ENCODE measurements at places on chromosomes 13 and 19.

GRCh38 chr13:95523598-95523997 lies 28.9 kb upstream of the CLDN10 start:
- no peak for DNase-seq

GRCh38 chr13:76965759-76966421 lies 17.6 kb downstream of the ACOD1 start:
- DNase-seq = no peak

DNA sequence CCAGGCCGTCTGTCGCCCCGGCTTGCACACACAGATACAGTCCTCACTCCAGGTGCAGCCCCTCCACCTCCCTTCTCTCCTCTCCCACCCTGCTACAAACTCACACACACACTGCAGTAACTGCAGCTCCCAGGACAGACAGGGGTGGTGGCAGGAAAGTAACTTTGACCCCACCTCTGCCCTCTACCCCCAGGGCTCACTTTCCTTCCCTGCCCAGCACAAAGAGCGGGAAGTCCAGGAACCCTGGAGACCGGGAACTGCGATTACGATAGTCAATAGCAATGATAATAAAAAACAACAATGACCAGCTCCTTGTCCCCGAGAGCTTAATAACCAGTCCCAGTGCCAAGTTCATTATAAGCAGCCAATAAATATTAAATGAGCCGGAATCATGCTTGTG lies at the start of gene CEACAM20:
Gene CEACAM20 (minus strand): TSS at position 140 of the 400 bp plus-strand sequence. CDS start 166 bp downstream, outside the sequence.
- DNase-seq = no peak

DNA sequence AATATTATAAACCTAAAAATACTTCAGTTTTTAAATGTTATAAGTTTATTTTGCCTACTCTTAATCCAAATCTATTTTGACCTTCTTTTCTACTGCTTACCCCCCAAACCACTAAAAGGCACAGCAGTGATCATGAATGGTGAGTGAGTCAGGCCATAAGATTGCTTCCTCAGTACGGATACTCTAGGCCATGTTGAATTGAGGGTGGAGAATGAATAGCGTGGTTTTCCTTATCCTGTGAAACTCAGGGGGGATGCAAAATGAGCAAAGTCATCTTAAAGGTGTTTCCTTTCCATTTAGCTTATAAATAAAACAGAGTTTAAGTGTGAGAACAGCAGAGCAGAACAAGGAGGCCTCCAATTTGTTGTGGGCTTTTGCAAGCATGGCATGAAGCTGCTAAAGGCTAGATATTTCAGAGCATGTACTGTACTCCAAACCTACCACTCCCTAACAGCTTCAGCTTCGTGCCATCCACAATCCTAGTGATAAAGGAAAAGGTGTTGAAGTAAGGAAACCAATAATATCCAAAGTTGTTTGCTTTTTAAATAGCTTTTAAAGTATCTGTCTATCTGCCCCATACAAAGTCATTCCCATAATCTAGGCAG lies 25.0 kb downstream of the SERPINE3 start:
- DNase-seq = no peak

DNA sequence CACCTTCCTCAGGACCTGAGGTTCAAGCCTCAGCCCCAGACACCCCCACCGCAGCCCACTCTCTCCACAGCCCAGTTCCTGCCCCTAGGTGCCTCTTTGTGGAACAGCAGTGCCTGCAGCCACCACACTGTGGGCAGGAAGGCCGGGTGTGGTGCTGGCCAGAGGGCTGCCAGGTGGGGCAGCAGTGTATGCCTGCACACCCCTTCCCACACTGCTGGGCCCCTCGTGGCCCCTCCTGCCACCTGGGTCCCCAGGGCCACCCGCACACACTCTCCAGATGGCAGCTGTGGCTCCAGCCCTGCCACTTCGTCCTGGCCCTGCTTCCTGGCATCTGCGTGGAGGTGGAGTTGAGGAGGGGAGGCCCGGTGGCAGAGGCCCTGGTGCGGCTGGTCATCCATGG lies 35.1 kb downstream of the HPN start:
- no peak for DNase-seq

DNA sequence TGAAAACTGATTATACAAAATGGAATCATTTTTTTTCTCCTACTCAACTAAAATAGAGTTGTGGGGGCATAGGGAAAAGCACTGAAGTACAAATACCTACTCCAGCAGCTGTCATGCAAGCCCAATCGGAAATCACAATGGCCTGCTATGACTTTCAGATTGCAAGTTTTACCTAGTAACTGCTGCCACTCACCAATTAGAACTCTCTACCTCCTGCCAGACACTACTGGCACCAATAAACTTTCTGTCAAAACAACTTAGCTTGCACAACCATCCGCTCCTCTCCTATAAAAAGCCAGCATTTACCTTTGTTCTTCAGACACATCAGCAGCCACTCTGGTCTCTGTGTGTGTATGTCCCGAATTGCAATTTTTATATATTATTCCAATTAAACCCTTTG lies 9.3 kb upstream of the TRPC4 start:
- DNase-seq = no peak

DNA sequence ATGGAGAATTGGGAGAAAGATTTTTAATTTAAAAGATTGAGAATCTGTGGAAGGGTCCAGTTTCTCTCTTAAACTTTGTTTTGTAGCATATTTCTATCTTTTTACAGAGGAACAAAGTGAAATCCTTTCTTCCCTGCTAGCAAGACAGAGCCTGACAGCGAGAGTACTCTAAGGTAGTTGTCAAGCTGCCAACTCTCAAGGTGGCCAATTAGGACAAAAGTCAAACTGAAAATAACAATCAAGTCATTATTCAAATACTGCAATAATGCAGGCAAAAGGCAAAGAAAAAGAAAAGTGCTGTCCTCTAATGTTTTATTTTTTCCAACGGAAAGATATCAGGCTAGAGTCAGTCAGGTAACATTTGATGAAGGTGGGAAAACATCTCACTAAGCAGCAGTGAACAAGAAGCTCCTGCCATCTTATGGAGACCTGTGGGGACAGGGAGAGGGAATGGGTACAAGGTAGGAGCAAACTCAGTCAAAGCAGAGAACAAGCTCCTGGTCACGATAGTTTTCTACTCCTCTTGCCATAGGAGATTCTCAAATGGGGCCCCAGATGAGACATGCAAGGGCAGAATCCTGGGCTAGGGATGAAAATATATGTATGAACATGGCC lies 801.9 kb upstream of the SLITRK1 start:
- no peak for DNase-seq

DNA sequence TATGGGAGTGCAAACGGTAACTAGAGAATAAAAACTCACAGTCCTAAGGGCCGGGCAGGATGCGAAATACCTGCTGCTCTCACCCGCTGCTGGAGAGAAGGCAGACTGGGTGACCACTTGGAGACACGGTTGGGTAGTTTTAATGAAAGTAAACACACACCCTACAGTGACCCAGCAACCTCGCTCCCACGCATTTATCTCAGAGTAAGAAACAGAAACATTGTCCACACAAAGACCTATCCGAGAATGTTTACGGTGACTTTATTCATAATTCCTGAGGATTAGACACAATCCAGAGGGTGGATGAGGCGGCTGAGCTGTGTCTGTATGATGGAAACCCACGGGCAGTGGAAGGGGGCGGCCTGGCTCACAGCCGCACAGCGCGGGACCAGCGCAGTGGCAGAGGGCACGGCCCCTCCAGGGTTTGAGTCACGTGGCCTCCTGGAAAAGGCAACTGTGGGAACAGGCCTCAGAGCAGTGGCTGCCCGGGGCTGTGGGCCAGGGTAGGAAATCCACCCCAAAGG lies 73.5 kb upstream of the C13orf46 start:
- DNase-seq = no peak

GRCh38 chr19:8858260-8858659 lies 26.1 kb downstream of the MBD3L1 start:
- no peak for DNase-seq

GRCh38 chr13:47955836-47956235 lies 45.2 kb downstream of the SUCLA2 start:
- no peak for DNase-seq

DNA sequence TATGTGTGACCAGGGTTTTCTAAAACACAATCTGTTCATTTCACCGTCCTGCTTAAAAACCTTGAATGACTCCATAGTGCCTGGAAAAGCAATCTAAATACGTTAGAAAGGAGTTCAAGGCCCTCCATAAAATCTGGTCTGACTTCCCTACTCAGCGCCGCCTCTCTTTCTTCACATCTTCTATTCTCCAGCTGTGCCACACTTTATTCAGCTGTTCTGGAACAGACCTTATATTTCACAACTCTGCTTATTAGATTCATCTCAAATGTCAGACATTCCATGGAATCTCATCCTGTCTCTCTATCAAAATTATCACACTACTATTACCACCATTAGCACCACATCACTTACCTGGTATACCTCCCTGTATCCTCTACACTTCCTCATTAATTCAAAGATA lies 19.8 kb upstream of the SPART start:
- no peak for DNase-seq

DNA sequence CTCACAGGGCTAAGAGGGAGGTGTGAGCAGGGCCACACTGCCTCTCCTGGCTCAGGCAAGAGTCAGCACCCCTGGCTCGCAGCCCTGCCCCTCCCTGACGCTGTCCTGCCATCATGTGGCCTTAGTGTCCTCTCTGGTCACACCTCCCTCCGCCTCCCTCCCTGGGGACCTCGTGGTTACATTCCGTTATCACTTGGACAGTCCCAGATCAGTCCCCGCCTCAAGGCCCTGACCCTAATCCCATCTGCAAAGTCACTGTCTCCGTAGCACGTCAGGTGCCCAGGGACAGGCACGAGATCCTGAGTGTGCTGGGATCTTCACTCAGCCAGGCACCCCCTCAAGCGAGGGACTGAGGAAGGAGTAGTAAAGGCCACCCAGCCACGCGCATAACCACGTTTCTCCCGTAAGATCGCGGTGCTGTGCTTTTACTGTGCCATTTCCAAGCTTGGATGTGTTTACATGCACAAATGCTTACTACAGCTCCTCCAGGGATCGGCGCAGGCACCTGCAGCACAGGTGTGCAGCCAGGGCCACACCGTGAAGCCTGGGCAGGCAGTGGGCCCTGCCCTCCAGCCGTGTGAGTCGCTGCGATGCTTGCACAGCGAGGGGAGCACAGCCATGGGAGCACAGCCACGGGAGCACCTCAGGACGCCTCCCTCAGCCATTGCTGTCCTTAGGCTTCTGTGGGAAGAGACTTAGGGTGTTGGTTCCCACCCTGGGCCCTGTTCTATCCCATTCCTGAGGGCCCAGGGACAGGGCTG lies 10.7 kb upstream of the TMEM255B start:
- no peak for DNase-seq

GRCh38 chr13:20924758-20925394 lies 22.3 kb upstream of the XPO4 start:
- DNase-seq = peak; percentile 71

DNA sequence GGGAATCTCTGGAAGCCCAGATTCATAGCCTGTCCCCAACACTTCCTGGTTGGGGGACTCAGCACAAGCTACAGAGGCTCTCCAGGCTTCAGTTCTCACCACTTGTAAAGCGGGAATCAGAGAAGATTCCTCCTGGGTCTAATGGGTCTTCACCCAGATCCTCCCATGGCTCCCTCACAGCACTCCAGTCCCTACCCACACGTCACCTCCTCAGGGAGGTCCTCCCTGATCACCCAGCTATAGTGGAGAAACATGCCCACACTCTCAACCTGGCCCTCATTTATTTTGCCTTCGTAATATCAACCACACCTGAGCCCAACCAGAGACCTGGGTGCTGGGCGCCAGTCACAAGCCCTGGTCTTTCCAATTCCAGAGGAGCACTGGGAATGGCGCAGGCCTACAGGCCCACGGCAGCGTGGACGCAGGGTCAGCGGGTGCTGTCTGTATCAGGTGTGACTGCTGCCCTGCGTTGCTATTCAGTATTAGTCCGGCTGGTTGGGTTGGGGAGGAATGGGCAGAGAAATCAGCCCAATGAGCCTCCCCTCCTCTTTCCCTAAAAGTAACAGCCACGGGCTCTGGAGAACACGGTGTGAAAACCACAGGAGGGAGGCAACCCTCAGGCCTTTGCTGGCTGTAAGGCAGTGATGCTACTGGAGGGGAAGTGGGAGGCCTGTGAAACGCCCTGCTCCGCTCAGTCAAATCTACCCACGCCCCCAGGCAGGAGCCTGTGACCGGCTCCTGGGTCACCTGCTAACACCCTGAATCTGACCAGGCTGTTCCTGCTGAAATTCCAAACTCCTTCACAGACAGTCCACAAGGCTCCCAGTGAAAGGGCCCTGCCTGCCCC lies 5.2 kb downstream of the AKT2 start:
- peak; percentile 23 for DNase-seq

DNA sequence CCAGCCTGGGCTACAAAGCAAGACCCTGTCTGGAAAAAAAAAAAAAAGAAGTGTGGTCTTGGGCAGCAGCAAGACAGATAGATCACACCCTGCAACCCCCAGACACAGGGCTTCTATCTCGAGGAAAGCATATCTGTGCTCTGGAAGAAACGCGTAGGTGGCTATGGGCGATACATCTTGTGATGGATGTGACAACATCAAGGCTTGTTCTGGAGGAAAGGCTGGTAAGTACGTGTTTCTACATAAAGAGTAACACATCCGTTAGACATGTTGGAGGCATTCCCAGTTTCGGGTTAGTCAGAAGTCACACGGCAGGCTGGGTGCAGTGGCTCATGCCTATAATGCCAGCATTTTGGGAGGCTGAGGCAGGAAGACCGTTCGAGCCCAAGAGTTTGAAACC lies 6.6 kb upstream of the DHDH start:
- no peak for DNase-seq

DNA sequence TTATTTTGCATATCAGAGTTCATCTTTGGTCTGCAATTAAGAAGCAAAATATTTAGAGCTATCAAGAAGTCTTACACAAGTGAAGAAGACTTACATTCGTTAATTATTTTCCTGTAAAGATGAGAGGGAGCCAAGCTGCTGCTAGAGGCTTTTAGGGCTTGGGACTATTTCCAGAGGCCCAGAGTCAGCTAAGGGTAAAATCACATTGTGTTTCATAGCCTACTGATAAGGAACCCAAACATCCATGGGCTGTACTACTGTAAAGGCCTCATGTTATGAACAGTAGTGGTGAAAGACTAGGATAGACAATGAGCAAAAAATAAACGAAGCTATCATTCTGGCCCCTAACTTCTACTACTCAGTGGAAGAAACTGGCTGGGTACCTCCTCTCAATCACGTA lies 10.9 kb upstream of the TEX30 start:
- DNase-seq = no peak

- DNase-seq = no peak
Measured at GRCh38 chr19:30871979-30872378, 477.3 kb downstream of the TSHZ3 start.

DNA sequence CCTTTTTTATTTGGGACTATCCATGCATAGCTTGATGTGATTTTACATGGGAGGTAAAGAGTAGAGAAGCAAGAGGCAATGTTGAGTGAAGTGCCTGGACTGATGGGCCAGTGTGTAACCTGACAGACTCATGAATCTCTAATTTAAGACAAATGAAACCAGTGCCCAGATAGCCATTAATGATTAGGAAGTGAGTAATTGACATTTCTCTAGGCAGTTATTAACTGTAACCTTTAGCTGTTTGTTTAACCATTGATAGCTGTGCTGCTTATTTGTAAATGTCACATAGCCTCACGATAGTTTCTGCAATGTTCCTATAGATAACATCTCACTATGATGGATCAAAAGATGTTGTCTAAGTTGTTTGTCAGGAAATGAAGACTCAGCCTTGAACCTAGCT lies 1047.5 kb upstream of the SPRY2 start:
- DNase-seq = no peak

- DNase-seq = no peak
Measured at GRCh38 chr13:64591971-64592370, 2638.2 kb downstream of the PCDH9 start.

GRCh38 chr13:75847588-75847987 lies 211.5 kb downstream of the LMO7 start:
- DNase-seq = no peak

- DNase-seq = no peak
Measured at GRCh38 chr19:16535381-16535780, 6.9 kb downstream of the CHERP start.

Data from HL-60 (cell line).